ENCODE measurements at places on chromosomes 7 and 10.
A peak's percentile ranks its signal among the peaks of the same experiment; 100 is the strongest.

- peak; percentile 91 for DNase-seq
Observed at GRCh38 chr7:135673360-135673706, 11.0 kb downstream of the STMP1 start.

GRCh38 chr10:97861097-97861750 lies 11.6 kb downstream of the GOLGA7B start:
- no peak for DNase-seq

GRCh38 chr10:89992575-89992974 lies 291.2 kb downstream of the KIF20B start:
- no peak for DNase-seq

DNA sequence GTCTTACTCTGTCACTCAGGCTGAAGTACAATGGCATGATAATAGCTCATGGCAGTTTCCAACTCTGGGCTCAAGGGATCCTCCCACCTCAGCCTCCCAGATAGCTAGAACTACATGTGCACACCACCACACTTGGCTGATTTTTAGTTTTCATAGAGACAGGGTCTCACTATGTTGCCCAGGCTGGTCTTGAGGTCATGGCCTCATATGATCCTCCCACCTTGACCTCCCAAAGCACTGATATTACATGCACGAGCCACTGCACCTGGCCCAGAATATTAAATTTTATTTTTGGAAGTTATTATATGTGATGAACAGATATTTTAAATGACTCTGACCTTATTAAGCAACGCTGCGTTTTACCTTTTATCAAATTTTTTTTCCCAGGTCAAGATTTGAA lies 94.4 kb downstream of the PODXL start:
- no peak for DNase-seq

DNA sequence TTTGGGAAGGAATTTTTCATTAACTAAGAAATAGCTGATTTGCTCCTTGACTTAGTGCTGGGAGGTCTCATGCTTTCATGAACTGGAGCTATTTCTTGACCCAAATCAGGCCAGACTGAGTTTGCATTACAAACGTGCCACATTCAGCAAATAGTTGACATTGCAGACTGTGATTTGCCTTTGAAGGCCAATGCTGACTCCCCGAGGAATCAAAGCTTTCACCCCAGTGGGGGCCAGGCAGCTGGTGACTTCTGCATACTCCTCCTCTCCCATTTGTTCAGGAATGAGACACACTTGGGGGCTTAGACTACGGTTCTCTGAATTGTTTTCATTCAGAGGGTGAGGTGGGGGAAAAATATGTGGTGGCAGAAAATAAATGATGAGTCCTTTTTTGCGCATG lies 111.0 kb upstream of the JAZF1 start:
- no peak for DNase-seq

- no peak for DNase-seq
Observed at GRCh38 chr10:12121673-12122072, 7.8 kb upstream of the SEC61A2 start.

DNA sequence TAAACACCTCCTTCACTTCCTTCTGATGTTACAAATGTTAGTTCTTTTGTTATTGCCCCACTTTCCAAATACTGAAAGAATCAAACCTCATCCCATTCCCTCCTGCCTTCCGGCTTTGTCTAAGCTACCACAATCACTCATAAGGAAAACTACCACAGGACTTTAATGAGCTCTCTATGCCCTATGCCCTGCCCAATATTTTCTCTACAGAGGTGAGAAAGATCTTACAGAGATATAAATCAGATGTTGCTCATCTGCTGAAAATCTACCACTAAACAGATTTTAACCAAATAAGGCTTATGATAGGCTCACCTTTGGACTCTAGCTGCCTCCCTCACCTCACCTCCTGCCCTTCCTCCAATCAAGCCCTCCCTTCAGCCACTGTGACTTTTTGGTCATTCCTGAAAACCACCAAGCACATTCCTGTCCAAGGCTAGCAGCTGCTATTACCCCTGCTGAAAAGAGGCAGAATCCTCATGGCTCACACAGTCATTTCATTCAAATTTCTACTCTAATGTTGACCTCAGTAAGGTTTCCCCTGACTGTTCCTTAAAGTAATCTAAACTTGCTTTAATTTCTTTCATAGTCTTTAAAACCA lies 7.7 kb downstream of the ZNF33B start:
- no peak for DNase-seq

DNA sequence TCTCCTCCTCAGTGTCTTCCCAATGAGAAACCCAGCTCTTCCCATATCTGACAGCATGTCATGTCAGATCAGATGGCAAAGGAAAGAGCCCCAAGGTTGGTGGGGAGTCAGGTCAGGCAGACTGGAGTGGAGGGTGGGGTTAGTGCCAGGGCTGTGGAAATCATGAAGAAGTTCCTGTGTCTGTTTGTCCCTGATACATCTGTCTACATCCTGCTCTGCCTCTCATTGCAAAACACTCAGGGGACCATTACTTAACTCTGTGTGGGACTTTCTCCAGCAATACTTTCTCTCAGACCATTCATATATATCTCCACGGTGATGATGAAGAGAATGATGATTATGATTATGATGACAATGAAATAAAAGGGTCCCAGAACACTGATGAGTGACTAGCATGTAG lies 3.3 kb downstream of the PRRT4 start:
- DNase-seq = no peak

- DNase-seq = peak; percentile 79
Observed at GRCh38 chr7:1940402-1940786, 270.3 kb downstream of the ELFN1 start.

GRCh38 chr10:96889415-96890171 lies 57.5 kb downstream of the LCOR start:
- DNase-seq = no peak

- no peak for DNase-seq
Observed at GRCh38 chr7:105911961-105912575, 35.7 kb upstream of the ATXN7L1 start.

DNA sequence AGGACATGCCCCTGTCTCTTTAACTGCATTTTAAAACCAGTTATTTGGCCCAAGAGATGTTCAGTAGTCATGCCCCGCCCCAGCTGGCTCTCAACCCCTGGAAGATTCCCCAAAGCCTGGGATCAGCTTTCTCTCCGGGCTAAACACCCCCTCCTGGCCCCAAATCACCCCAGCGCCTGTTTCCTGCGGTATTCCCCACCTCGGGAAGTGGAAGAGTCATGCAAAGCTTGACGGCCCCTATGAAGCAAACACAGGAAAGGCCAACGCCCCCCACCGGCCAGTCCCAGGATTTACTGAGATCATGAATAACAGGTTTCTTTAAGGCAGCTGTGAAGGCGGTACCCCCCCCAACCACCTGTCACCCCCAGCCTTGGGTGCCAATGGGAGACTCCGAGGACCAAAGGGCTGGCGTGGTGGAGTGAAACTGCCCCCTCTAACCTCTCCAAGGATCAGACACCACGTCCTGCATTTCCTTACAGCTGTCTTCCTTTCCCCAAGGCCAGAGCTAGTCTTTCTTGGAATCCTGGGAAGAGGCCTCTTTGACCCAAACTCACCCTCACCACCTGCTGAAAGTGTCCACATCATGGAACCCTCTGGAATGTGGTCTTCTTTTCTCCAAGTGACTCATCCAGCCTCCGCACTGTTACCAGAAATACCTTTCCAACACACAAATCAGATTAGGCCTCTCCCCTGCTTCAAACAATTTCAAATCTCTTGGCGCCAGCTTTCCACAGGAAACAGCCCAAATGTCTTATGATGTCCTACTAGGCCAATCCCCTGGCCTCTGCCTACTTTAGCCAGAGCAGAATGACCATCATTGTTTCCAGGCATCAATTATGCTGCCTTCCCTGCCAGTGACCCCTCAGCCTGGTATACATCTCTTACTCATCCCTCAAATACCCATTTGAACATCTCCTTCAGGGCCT lies 301.5 kb downstream of the ZEB1 start:
- DNase-seq = no peak

- no peak for DNase-seq
Observed at GRCh38 chr7:28173531-28173930, 7.1 kb downstream of the JAZF1 start.

DNA sequence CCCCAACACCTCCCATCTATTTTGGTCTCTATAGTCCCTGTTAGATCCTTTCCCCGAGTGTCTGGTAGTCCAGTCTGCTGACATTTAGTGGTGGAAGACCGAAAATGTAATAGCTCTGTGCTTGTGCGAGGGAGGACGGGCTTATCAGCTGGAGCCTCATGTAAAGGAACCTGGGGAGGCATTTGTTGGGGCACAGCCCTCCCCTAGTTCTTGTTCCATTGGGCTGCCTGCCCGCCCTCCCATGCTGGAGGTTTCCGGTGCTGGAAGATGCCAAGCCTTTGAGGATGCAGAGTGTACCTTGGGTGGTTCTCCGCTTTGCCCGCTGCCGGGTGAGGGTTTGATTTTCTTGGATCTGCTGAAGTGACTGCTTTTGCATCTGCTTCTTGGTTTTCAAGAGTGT lies 5.4 kb downstream of the ZNF862 start:
- DNase-seq = no peak

DNA sequence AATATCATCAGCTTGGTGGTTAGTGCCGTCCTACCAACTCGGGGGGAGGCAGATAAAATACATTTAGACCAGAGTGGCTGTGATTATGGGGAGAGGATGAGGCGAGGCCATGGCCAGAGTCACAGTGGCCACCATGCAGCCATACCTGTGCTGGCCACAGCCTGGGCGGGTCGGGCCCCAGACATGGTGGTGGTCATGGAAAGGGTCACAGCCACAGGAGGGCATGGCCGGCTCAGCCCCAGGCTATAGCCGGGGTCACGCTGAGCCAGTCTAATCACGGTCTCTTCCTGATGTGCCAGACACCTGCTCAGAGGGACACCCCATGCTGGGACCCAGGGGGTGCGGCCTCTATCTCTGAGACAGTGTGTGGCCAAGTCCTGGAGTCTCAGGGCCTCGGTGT lies 10.2 kb downstream of the ADGRA1 start:
- DNase-seq = no peak

- DNase-seq = no peak
Observed at GRCh38 chr7:34425631-34426384, 232.2 kb upstream of the NPSR1 start.

DNA sequence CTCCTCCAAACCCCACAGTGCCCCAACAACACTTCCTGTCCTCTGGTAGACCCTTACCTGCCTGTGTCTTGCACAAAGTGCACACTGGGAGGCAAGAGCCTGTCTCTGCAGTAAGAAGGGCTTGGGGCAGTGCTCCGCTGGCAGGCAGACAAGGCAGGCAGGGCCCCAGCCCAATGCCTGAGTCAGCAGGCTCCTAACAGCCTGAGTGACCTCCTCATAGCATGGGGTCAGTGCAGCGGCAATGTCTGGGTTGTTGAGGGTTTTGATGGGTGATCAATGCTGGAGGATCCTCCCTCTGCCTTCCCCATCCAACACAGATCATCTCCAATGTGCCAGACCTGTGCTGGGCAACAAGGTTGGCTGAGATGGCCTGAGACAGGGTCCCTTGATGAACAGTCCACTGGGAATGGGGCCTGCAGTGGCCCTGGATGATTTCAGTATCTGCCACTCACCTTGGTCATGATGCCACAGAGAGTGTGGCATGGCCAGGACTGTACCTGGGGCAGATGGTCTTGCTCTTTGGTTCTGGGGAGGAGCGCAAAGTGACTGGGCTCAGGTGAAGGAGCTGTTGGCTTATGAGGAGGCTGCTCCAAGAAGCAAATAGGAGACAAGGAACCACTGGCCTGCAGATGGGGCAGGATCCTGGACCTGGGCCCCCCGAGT lies 55.6 kb upstream of the CAMK2B start:
- DNase-seq = no peak

GRCh38 chr10:62183857-62184795 lies 84.5 kb downstream of the RTKN2 start:
- DNase-seq = no peak

DNA sequence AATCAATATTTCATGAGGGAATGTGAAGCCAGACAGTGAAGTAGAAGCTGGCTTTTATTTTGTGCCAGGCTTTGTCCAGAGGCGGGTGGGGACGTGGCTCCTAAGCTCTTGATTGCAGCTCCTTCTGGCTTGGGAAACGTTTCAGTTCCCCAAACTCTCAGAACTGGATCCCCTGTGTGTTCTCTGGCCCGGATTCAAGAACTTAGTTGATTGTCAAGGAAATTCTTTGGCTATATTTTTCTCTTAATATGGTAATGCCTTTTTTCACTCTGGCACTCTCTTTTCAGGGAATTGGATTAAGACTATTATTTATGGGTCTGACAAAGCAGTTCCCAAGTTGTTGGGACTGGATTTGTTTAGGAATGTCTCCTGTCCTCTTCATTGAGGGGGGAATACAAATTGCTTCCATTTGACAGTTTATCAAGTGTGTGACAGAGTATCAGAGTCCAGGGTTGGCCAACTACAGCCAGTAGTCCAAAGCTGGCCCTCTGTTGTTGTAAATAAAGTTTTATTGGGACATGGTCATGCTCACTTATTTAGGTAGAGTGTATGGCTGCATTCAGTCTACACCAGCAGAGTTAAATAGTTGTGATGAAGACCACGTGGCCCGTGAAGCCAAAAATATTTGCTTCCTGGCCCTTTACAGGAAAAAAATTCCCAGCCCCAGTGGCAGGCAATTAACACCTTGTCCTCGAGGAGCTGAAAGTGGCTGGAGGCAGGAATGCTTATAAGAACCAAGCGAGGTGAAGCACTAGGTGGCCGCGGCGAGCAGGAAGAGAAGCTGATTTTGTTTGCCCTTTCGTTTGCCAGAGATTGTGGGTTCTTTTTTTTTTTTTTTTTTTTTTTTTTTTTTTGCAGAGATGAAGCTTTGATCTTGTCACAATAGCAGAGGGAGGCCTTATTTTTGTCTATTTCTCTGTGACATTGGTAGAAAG lies 34.3 kb downstream of the HTRA1 start:
- DNase-seq = no peak

DNA sequence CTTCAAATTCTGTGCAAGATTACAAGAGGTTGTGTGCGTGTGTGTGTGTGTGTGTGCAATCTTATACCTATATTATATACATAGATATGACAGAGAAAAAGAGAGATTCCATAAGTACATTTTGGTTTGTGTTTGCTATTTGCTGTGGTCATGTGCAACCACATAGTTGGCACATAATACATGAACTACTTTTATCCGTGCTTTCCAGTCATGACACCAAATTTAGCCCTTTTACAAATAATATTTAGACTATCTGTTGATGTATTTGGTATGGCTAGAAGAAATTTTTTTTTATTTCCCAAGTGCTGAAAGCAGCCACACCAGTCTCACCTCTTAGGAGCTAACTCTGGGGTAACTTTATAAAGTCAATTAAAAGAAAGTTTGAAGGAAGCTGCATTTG lies 63.5 kb upstream of the EGFR start:
- DNase-seq = no peak

GRCh38 chr7:140284062-140284461 lies 107.3 kb upstream of the KDM7A start:
- DNase-seq = no peak

DNA sequence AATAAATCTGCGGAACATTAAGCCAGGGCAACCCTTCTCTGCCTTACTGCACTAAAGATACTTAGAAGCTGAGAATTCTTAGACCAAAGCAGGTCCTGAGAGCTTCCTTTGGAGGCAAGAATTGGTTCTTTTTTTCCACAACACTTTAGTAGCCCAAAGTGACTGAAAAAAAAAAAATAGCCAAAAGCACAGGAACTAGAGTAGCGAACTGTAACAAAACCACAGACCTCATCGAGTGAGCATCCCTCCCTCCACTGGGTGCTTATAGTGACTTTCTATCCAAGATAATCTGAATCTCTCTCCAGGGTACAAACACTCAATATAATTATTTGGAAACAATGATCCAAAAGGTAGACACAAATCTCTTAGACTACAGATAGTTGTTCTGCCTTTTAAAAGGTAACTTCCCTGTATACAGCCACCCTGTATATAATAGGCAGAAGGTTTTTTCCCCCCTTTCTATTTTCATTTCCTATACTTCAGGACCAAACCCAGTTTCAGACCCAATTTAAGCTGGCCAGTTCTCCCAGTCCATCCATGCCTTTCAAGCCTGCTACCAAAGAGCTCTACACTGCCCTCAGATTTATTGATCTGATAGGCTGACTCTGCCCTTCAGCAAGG lies 31.6 kb upstream of the KCNIP2 start:
- no peak for DNase-seq
